ENCODE measurements at places on chromosomes 3 and 15. TPM values are rescaled to one million over a fixed set of nuclear protein-coding genes. Genes with fewer than 3 reads are reported as not detected.

DNA sequence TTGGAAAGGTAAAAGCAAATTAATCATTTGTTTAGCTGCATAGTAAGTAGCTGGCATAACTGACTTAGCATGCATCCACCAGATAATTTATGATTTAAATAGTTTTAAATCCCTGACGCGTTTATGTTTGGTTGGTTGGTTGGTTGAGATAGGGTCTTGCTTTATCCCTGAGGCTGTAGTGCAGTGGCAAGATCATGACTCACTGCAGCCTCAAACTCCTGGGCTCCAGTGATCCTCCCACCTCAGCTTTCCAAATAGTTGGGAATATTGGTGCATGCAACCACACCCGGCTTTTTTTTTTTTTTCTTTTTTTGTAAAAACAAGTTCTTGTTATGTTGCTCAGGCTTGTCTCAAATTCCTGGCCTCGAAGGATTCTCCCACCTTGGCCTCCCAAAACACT is 263.4 kb downstream of the MCTP2 start:
- DNase-seq, result peak; percentile 2

DNA sequence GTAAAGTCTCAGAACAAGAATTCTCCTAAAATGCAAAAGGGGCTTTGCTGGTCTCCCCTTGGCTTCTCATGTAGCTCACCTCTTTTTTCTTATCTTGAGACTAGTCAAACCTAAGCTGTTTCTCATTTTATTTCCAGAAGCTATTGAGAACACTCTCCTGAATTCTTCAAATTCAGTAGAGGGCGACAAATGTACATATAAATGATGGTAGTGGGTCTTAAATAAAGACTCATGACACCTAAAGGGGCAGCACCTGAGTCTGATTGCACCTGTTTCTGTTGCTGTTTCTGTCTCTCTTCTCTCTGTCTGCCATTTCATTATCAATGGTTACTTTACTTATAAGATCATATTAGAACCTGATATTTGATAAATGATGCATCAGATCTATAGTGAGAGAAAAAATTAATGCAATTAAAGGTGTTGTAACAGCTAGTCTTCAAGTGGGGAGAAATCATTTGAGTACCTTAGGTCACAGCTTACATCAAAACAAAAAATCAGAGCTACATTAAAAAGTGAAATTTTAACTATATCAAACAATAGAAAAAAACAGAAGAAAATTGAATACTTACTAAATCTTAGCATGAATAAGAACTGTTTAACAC is 7.0 kb downstream of the ADIPOQ start:
- peak; percentile 71 for DNase-seq

DNA sequence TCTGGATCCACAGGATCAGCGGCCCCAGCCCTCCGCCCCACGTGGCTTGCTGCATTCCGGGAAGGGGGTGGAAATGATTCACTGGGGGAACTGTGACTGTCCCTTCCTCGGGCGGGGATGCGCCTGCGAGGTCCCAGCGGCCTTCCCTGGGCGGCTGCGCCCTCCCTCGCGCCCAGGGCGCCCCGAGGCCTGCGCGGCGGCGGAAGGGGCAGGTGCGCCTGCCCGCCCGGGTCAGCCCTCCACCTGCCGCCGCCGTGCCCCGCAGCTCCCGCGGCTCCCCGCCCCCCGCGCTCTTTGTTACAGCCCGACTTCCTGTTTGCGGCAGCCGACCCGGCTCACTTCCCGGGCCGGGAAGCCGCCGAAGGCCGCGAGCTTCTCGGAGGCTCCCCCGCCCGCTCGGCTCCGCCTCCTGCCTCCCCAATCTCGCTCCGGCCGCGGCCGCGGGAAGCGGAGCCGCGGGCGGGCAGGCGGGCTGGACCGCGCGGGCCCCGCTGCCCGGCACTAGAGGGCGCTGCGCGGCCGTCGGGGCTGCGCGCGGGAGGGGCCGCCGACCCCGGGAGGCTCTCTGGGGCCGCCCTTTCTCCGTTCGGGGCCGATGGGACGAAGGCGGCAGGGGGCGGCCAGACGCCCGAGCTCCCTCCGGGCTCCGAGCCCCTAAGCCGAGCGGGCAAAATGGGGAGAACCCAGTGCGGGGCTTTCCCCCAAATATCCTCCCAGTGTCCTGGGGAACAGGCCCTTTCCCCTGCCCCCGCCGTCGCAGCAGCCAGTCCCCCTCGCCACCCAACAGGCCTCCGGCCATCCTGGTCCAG is 11.5 kb upstream of the CHAC1 start:
- peak; percentile 84 for DNase-seq

- no peak for DNase-seq
Measured at GRCh38 chr3:172527306-172527705, 4.1 kb upstream of the TNFSF10 start.

- peak; percentile 72 for DNase-seq
Measured at GRCh38 chr15:40511472-40512133, 40.8 kb downstream of the CHST14 start.

DNA sequence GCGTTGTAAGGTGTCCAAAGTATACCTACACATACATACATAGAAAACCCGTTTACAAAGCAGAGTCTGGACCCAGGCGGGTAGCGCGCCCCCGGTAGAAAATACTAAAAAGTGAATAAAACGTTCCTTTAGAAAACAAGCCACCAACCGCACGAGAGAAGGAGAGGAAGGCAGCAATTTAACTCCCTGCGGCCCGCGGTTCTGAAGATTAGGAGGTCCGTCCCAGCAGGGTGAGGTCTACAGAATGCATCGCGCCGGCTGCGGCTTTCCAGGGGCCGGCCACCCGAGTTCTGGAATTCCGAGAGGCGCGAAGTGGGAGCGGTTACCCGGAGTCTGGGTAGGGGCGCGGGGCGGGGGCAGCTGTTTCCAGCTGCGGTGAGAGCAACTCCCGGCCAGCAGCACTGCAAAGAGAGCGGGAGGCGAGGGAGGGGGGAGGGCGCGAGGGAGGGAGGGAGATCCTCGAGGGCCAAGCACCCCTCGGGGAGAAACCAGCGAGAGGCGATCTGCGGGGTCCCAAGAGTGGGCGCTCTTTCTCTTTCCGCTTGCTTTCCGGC is 318.6 kb downstream of the FGF12 start:
- no peak for DNase-seq

WNT5A gene
- total RNA-seq, result 21.8 TPM

GOLGA6L4 gene
- 0.73 TPM for total RNA-seq

GRCh38 chr3:169812332-169813235 is at the start of the genes LRRC34 and LRRIQ4:
Gene LRRC34 (minus strand): TSS chr3:169812904. CDS start chr3:169812548, 356 bp downstream.
Gene LRRIQ4 (plus strand): TSS chr3:169812870. CDS start chr3:169821922, 9,052 bp downstream.
- DNase-seq, result peak; percentile 67

DNA sequence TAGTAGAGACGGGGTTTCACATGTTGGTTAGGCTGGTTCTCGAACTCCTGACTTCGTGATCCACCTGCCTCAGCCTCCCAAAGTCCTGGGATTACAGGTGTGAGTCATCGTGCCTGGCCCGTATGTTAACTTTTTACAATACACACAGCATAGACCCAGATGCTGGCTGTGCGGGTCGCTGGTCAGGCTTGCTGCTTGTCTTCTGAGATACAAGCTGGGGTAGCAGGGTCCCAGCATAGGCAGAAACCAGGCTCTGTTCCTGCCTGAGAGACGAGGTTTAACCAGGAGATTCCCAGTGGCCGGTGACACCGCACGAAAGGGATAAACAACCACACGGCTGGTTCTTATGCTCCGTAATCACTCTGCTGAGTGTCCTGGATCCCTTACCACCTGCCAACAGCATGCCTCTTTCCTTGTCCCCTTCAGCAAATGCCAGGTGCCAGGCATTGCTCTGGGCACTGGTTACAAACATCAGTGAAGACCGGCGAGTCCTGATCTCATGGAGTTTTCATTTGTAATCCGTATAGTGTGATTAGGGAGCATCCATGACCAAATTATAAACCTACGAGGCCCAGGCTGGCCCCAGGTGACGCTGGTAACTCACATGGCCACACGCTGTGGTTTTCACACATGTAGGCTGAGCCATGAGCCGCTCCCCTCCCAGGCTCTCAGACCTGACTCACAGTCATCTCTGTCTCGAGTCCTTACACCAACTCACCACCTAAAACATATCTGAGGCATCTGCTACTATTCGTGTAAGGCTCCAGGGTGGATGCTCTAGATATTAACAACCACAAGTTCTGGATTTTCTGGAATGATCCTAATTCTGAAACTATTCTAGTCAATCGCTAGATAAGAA is 125.7 kb downstream of the PDZRN3 start:
- no peak for DNase-seq

DNA sequence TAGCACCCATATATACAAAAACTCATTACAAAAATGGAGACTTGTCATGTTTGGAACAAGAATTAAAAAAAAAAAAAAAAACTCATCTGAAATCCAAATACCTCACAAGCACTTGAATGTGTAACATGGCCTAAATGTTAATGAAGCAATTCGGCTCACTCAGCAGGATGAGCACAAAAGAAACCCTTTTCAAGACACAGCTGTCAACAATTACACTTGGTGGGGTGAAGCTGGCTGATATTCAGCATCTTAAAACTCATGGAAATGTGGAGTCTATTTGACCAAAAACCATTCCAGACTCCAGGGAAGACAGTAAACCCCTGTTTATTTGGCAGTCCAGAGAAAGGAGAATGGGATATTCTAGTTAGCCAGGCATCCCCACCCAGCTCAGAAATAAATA is 205.4 kb upstream of the TSC22D2 start:
- DNase-seq, result no peak

- DNase-seq, result no peak
Measured at GRCh38 chr3:124261306-124261705, 269.4 kb upstream of the ROPN1 start.

- DNase-seq, result no peak
Measured at GRCh38 chr3:174023421-174023820, 625.9 kb downstream of the NLGN1 start.

- peak; percentile 77 for DNase-seq
Measured at GRCh38 chr3:8529738-8530525, 28.3 kb downstream of the LMCD1 start.

STAC gene
- total RNA-seq, result 6.7 TPM
